ENCODE measurements at places on chromosomes 2 and 18.

DNA sequence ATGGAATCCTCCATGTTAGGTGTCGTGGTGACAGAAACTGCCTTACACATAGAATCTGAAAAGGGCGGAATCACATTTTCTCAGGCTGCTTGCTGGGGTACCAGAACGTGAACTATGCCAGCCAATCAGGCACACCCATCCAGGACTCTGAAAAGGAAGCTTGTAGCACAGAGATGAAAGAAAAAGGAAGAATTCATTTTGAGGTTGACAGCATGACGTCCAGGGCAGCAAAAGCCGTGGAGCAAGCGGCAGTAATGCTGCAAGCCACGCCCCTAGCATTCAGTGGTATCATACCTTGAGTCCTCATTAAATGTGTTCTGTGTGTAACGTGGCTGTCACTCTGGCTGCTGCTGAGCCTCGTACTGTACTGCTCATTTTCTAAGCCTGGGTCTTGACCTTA lies 304.0 kb downstream of the DYSF start:
- no peak for DNase-seq

GRCh38 chr2:15023221-15023620 lies 390.7 kb downstream of the LRATD1 start:
- no peak for DNase-seq

DNA sequence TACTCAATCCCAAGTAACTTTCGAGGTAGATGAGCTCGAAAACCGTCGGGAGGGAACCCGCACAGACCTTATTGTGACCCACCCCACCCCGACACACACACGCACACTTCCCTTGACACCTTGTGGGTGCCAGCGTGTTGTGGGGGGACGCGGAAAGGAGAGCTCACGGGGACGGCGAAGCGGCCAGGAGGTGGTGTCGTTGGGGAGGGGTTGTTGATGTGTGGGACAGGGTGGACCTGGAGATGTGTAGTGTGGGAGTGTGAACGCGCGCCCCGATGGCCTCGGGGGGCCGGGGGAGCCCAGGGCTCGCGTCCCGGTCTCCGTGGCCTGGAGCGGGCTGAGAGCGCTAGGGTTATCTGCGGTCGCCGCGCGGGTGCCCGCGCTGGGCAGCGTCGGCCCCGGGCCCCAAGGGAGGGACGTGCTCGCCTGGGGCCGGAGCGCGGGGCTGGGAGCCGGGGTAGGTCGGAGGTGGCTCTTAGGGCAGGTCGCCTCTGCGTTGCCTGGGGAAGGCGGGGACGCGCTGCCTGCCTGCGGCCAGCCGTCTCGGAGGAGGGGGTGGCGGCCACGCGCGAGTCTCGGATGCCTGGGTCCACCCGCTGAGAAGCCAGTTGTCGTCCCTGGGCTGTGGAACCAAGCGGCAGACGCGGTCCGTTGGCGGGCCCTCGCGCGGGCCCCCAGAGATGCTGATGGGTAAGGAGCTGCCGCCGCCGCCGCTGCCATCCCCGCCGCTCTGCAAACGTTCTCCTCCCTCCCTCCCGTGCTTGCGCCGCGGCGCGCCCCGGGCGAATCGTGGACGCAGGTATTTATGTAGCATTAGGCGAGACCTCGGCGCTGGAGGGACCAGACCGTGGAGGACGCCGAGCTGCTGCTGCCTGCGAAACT lies 1.6 kb downstream of the KLHL29 start:
- no peak for DNase-seq

GRCh38 chr2:76444732-76445131 lies 734.0 kb upstream of the GCFC2 start:
- no peak for DNase-seq

DNA sequence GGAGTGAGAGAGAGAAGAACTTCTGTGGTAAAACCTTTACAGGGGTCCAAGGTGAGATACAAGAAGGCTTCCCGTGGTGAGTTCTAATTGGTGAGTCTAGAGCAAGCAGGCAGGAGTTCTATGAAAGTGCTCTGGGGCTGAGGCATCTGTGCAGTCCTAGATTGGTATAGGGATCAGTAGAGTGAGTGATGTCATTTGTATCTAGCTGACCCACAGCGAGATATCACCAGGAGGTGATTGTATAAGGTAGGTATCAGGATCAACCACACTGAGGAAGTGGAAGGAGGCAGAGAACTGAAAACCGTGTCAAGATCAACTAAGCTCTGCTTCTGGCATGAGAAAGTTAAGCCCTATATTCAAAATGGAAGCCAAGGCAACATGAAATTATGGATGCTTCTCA lies 1648.9 kb upstream of the TMEFF2 start:
- DNase-seq = no peak

DNA sequence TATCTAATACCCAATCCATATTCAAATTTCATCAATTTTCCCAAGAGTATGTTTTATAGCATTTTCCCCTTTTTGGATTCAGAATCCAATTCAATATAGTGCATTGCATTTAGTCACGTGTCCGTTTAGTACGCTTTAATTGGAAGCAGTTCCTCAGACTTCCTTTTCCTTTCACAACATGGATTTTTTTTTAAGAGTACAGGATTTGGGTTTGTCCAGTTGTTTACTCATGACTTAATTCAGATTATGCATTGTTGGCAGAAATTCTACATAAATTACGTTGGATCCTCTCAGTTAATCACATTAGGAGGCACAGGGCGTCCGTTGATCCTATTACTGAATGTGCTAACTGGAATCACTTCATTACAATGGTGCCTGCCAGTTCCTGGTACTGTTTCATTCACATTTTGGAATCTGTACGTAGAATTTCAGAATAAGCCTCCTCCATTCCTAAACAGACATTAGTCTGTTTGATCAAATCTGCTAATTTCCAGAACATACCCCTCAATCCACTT lies 70.0 kb upstream of the ATIC start:
- no peak for DNase-seq

DNA sequence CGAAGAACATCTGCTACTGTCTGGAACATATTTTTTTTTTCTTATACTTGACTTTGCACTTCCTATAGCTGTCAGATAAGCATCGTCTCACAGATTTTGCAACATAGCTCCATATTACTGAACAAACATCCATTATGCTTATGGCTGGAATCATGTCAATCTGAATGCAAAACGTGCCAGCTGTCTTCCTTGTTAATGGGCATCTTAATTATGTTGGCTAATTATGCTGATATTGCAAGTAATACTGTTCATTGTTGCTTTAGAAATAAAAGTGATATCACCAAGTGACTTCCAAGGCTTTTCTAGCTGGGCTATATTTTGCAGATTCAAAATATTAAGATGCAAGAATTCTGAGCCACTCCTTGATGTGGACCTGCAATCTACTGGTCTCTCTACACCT lies 176.8 kb downstream of the ARL4C start:
- no peak for DNase-seq

- no peak for DNase-seq
Observed at GRCh38 chr2:221085341-221085900, 486.7 kb downstream of the EPHA4 start.

GRCh38 chr2:39119732-39120520 lies 925 bp downstream of the SOS1 start:
- no peak for DNase-seq

DNA sequence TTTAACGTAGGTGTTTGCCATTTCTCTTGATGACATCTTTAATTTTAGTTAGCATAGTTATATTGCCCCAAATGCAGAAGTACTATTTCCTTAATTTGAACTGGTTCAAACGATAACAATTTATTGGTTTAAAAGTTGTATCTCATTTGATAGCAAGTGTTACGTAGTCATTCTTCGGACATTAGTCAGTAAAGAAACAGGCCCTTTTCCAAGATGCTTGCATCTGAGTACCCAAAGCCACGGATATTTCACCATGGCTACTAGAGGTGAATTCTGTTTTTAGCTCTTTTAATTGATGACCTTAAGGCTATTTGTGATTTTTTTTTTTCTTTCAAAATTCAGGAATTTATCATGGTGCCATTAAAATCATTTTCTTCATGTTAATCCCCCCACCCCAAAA lies 32.1 kb downstream of the GLS start:
- no peak for DNase-seq

- DNase-seq = no peak
Observed at GRCh38 chr2:187453078-187453641, 5.1 kb upstream of the CALCRL start.

DNA sequence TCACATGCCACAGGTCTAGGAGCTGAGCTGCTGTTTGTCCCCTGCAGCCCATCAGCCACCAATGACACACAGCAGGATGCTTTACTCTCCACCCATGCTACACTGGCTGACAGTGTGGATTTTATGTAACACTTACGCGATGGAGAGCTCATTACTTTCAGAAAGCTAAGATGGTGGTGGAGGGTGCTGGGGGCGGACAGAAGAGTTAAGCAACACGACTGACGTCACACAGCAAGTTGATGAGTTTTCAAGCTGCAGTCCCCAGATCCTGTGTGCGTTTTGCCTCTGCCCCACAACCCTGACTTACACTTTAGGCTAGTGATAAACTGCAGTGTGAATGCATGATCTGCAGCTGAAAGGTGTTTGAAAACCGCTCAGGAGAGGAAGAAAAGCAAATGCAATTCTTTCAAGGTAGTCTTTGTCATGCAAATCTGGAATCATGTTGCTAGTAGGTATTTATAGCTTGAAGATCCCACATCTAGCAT lies 42.4 kb downstream of the MRPS5 start:
- DNase-seq = no peak

DNA sequence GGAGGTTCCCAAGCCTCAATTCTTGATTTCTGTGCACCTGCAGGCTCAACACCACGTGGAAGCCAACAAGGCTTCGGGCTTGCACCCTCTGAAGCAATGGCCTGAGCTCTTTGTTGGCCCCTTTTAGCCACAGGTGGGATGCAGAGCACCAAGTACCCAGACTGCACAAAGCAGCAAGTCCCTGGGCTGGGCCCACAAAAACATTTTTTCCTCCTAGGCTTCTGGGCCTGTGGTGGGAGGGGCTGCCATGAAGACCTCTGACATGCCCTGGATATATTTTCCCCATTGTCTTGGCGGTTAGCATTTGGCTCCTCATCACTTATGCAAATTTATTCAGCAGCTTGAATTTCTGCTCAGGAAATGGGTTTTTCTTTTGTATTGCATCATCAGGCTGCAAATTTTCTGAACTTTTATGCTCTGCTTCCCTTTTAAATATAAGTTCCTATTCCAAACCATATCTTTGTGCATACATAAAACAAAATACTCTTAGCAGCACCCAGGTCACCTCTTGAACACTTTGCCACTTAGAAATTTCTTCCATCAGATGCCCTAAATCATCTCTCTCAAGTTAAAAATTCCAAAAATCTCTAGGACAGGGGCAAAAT lies 9.0 kb upstream of the MATN3 start:
- no peak for DNase-seq

- DNase-seq = no peak
Observed at GRCh38 chr2:9715238-9715637, 84.4 kb upstream of the YWHAQ start.

DNA sequence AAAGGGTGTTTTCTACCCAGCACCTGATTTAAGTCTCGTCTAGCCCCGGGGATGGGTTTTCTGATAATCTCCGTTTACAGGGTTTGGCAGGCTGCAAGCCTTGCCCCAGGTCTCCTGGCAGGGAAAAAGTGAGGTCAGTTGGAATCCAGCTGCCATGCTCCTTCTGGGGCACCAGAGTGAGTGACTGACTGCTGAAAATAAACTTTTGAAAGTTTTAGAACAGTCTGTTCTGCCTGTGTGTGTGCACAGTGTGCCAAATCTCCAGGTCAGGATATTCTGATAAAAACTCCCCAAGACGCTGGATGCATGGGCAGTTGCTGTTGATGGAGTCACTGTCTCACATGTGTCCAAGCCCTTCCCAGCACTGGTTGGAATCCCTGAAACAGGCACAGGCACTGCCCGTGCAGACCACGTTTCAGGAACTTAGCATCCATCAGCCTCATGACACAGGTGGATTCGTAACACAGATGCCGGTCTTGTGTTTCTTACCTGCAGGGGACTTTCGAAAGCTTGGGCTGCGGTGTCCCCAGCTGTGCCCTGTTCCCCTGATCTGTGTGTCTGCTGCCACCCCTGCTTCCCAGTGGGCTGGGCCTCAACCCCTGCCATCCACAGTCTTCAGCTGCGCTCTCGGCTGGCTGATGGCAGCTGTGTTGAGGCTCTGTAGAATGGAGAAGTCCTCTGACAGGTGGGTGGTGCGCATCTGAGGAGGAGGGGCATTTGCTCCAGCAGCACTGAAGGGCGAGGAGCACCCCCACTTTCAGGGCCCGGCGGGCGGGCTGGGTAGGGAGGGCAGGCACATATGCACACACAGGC lies 65.0 kb downstream of the SH3RF3 start:
- no peak for DNase-seq

DNA sequence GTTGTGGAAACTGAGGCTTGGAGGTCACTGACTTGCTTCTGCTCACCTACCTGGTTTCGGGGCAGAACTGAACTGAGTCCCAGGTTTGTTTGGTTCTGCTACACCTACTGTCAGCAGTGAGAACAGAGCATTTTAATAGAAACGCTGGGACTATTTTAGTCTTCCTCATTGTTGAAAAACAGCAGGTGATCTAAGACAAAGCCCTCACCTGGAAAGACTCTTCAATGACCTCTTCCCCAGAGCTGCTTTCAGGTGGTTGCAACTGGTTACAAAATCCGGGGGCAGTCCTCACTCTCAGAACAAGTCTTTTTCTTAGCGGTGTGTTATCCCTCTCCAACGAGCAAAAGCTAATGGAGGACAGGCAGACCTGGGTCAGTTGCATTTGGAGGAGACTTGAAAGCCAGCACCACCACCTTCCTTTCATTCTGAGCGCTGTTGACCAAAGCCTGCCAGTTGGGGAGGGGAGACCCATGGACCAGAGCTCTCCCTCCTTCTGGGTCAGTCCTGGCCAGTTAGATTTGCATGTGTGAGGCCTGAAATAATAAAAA lies 217.0 kb downstream of the NCK2 start:
- no peak for DNase-seq

DNA sequence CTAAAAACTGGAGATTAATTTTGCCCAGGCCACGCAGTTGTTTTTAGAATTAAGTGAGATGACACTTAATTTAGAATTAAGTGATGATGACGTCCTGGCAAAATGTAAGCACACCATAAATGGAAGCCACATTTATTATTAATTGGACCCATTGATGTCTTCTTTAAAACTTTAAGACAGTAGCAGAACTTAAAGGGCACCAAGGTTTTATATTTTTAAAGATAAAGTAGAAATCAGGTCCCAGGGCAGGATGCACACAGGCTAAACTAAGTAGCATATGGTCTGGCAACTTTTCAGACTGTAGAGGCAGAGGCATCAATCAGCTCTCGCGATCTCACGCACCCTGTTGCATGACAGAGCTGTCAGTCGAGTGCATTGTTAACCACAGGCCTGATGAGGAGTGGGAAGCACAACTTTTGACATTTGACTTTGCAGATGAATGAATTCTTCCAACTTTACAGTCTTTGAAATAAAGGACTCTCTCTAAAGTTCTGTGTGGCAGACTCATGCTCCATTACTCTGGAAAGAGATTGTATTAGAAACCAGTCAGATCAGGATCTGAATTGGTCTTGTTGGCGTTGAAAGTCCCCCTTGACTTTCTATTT lies 232.4 kb downstream of the CD226 start:
- no peak for DNase-seq

DNA sequence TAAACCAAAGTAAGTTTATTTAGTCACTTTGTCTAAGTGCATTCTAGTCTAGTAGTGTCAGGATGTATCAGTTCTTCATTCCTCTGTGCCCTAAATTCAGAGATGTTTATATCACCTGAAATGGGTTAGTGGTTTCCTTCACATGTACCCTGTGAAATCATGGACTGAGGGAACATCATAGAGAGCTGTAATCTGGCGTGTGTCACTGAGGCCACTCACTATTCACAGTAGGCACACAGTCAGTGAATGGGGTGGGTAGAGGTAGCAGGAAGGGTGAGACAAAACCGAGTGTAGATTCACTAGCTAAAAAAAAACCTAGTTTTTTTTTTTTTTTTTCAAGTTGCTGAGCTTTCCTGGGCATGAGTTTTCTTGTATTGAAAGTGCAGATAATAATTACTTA lies 5.6 kb downstream of the KIF5C start:
- no peak for DNase-seq
